ENCODE measurements at places on chromosomes 5 and 9.
A peak's percentile ranks its signal among the peaks of the same experiment; 100 is the strongest.

GRCh38 chr5:158349987-158350386 lies 491.0 kb upstream of the CLINT1 start:
- DNase-seq = no peak

- DNase-seq = no peak
Observed at GRCh38 chr5:27548484-27548883, 510.1 kb upstream of the CDH9 start.

DNA sequence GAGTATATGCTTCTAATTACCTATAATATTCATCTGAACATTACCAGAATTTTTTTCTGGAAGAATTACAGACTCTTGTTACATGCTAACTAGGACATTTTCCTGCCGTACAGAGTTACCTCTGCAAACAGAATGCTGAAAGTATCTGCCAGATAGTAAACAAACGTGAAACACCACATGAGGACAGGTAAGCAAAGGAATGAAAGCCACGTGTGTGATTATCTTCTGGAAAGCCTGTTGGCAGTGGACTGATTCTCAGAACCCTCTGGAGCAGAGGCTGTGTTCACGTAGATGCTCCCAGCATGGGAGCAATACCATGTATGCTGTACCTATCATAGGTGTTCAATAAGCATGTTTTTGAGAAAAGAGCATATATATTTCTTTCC lies 472.6 kb downstream of the ENC1 start:
- DNase-seq = no peak

- DNase-seq = no peak
Observed at GRCh38 chr9:37992924-37993349, 76.1 kb downstream of the SHB start.

DNA sequence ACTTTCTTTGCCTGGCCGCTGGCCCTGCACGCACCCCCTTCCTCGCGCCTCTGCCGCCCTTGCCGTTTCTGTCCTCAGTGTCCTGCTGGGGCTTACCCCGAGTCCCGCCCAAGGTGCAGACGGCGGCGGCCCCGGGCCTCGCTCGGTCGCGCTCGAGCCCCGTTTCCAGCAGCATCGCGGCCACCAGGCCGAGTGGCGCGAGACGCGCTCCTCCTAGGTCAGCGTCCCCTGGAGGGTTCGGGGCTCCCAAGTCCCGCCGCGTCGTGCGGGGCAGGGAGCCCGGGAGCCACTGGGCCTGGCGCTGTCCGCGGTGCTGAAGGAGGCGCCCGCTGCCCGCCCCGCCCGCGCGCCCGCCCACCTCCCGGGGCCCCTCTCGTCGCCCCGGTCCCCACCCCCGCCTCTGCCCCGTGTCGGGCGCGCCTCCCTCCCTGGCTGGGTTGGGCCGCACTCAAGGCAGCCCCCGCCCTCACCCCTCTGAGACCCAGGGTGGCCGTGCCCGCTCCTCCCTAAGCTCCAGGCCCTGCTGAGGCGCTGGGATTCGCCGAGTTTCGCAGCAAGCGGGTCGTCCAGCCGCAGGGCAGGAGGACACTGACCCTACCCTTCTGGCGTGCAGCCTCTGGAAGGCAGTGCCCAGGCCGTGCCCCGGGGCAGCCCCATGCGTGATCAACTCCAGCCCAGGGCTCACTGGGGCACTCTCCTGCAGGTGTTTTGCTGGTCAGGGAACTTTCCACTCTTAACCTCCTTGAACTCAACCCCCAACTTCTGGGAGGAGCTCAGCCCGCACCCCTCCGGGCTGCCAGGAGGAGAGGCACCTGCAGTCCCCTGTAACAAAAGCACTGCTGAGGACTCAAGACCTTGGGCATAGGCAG lies at the start of gene LHX3:
Gene LHX3, minus strand, starts transcription at position 291 of the 869 bp plus-strand sequence. Its CDS starts 116 bp downstream, at position 175.
- no peak for DNase-seq

DNA sequence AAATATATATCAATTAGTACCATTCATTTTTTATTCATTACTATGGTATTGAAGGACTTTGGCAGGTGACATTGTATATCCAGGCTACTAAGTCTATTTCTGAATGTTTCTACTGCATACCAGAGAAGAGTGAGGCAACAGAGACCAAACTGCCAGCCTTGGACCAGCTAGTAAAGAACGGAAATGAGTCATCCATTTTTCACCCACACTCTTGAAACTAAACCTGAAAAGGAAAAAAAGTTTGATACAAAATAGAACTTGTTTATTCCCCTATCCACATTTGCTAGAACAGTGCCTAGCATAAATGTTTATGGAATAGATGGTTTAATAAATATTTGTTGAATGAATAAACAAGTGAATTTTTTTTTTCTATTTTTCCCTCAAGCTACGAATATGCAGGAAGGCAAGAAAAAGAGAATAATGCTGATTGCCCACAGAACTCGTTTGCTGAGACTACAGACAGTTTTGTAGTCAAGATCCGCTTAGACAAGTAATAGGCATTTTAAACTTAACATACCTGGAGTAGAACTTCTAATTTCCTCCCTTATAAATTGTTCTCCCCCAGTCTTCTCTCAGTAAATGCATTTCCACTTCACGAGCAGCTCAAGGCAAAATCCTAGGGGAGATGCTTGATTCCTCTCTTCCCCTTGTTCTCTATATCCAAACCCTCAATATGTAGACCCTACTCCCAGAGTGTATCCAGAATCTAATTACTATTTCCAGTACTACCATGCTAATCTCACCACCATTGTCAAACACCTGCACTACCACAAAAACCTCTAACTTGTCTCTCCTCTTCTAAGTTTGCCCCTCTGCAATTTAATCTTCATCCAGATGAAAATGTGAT lies 146.2 kb upstream of the RASA1 start:
- peak; percentile 1 for DNase-seq

DNA sequence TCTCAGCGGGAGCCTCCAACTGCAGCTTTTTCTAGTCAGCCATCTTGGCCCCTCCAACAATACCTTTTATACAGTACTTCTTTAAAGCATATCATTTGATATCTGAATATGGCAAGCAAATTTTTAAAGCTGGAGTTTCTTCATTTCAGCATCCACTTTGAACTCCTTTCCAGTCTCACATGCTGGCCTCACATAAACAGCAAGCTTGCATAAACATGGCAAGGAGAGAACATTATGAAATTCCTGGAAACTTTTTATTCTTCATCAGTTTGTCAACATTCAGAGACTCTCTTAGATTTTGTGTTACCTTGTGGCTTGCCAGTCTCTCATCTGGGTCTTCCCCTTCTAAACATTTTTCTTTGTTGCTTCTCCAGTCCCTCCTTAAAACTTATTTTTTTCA lies 745.3 kb downstream of the NR2F1-AS1 start:
- DNase-seq = no peak

GRCh38 chr9:34139477-34140146 lies 13.1 kb upstream of the DCAF12 start:
- no peak for DNase-seq

- DNase-seq = no peak
Observed at GRCh38 chr9:134983074-134983473, 65.4 kb upstream of the FCN1 start.

DNA sequence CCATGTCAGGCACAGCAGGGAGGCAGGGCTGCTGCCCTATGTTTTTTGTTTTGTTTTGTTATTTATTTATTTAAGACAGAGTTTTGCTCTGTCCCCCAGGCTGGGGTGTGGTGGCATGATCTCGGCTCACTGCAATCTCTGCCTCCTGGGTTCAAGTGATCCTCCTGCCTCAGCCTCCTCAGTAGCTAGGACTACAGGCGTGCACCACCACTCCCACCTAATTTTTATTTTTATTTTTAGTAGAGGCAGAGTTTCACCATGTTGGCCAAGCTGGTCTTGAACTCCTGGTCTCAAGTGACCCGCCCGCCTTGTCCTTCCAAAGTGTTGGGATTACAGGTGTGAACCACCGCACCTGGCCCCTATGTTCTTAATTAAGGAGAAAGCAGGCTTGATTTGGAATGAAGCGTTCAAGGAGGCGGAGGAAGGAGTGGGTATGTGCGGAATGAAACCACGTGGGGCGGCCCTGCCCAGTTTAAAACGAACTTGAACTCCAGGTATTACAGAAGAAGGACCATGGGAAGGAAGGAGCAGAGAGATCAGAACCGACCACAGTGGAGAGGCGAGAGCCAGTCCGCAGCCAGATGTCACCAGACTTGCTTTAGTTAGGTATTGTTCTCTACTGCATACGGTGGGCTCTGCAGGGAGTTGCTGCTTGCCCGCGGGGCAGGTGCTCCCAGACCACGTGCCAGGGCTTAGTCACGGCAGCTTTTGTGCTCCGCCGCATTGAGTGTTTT lies 34.9 kb upstream of the EPB41L4B start:
- no peak for DNase-seq

GRCh38 chr5:61464512-61464911 lies 132.5 kb downstream of the ZSWIM6 start:
- no peak for DNase-seq

DNA sequence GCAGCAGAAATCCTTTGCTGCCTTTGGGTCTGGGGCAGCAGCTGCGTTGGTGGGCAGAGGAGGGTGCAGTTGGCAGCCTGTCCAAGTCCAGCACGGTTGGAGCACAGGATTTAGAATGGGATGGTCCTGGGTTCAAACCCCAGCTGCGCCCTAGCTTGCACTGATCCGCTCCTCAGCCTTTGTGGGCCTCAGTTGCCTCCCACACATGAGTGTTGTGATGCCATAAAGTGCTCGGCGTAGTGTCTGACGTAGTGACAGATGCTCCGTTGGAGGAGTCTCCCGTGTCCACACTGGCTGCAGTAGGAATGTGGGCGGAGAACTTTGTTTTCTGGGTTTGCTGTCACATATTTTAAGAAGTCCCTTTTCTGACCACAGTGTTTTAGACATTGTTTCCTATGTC lies 36.0 kb downstream of the SLC46A2 start:
- no peak for DNase-seq

- no peak for DNase-seq
Observed at GRCh38 chr5:170540271-170540670, 36.5 kb downstream of the KCNIP1 start.

DNA sequence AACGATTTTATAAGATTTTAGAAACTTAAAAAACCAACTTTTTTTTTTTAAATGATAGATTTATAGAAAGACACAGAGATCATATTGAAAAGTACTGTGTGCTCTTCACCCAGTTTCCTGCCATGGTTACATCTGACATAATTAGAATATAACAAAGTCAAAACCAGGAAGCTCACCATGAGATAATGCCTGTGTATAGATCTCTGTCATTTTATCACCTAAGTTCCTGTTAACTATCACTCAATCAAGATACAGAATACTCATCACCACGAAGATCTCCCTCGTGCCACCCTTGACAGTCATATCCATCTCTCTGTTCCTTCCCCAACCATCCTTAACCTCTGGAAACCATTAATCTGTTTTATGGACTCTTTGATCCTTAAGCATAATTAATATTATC lies 39.1 kb downstream of the POC5 start:
- DNase-seq = no peak

- no peak for DNase-seq
Observed at GRCh38 chr5:151820271-151820670, 48.5 kb downstream of the G3BP1 start.

All from effector CD8-positive, alpha-beta T cell (primary cell).